ENCODE measurements at places on chromosomes 16 and 17.

DNA sequence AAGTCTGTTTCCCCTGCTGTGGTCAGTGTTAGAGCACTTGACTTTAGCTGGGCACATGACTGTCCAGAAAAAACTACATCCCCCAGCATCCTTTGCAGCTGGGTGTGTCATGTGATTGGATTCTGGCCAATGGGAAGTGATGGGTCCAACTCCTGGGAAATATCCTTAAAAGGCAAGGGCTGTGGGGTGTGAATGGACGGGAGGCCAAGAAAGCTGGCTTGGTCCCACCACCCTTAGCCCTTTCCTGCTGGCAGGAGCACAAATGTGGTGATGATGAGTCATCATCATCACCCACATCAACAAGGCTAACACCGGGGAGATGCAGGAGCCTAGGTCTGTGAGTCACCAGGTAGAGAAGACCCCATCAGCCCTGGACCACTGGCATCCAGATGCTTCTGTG is 341.7 kb downstream of the C16orf95 start:
- DNase-seq, result peak; percentile 56

GRCh38 chr16:78122774-78123315 is 23.4 kb downstream of the WWOX start:
- DNase-seq, result peak; percentile 32

DNA sequence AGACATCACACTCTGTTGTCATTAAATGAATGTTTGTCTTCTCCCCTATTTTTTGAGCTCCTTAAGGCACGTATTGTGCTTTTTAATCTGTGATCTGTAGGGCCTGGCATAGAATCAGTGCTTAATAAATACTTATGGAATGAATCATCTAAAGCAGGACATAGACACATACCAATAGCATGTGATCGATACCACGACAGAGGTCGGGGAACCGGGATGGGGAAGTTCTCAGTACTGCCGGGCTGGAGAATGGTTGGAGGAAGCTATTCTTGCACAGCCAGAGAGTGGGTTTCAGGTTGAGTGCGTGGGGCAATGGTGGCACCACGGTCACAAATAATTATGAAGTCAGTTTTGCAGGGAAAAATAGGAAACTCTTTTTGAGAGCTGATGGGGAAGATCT is 26.8 kb downstream of the NLRP1 start:
- no peak for DNase-seq

GRCh38 chr16:81484908-81485624 is 40.5 kb downstream of the CMIP start:
- DNase-seq, result no peak

DNA sequence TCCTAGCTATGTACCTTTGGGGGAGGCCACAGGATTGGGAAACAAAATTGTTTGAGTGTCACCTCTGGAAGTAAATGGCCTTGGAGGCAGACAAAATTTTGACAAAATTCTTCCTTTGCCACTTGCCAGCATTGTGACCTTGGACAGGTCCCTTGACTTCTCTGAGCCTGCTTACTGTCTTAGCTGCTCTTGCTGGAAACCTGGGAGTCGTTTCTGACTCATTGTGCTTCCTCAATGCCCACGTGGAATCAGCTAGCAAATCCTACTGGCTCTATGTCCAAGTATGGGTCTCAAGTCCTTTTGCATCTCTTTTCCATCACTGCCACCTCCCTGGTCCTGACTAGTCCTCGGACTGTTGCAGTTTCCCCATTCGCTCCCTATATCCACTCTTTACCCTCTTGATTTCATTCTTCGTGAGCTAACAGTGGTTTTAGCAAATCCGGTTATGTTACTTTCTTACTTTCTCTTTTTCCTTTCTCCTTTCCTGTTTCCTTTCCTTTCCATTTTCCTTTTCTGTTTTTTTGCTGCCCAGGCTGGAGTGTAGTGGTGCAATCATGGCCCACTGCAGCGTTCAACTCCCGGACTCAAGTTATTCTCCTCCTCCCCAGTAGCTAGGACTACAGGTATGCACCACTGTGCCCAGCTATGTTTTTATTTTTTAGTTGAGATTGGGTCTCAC is 68.1 kb upstream of the LGALS9 start:
- no peak for DNase-seq

DNA sequence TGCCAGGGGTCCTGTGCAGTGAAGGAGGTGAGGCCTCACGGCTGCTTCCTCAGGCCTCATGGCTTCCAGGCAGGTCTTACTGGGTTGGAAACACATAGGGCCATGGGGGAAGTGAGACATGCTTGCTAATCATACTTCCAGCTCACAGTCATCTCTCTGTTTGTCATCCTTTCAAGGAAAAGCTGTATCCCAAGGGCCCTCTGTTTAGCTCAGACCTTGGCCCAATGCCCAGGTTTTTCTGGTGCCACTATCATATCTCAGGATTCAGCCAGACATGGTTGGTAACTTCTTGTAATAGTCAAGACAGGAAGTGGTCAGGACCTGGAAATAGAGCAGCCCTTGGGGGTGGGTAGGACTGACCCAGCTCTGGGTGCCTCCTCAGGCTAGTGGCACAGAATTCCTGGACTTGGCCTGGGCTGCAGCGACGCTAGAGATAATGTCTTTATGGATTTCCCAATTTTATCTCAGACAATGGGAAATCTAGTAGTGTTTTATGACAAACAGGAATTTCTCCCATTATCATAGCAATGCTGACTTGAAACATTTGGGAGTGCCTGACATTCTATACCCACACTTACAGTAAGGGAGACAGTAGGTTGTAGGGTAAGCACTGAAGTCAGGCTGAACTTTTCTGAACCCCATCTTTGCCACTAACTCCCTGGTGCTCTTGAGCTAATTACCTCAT is 13.5 kb upstream of the ITGB3 start:
- no peak for DNase-seq

DNA sequence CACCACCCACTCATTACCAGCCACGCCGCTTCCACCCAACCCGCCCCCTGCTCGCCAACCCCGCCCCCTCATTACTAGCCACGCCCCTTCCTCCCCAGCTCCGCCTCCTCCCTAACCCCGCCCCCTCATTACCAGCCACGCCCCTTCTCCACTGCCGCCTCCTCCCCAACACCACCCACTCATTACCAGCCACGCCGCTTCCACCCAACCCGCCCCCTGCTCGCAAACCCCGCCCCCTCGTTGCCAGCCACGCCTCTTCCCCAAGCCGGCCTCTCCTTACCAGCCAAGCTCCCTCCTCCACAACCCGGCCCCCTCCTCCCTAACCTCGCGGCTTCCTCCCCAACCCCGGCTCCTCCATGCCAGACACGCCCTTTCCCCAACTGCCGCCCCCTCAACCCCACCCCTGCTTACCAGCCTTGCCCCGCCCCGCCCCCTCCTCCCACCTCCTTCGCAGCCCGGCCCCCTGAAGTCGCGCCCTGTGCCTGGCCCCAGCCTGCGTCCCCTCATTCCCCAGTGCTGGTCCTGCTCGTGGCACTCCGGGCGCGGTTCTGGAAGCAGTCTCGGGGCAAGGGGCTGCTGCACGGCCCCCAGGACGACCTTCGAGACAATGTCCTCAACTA is 7.3 kb downstream of the SLC22A31 start:
- DNase-seq, result peak; percentile 63

GRCh38 chr16:1002399-1003166 is 21.0 kb downstream of the SOX8 start:
- no peak for DNase-seq

DNA sequence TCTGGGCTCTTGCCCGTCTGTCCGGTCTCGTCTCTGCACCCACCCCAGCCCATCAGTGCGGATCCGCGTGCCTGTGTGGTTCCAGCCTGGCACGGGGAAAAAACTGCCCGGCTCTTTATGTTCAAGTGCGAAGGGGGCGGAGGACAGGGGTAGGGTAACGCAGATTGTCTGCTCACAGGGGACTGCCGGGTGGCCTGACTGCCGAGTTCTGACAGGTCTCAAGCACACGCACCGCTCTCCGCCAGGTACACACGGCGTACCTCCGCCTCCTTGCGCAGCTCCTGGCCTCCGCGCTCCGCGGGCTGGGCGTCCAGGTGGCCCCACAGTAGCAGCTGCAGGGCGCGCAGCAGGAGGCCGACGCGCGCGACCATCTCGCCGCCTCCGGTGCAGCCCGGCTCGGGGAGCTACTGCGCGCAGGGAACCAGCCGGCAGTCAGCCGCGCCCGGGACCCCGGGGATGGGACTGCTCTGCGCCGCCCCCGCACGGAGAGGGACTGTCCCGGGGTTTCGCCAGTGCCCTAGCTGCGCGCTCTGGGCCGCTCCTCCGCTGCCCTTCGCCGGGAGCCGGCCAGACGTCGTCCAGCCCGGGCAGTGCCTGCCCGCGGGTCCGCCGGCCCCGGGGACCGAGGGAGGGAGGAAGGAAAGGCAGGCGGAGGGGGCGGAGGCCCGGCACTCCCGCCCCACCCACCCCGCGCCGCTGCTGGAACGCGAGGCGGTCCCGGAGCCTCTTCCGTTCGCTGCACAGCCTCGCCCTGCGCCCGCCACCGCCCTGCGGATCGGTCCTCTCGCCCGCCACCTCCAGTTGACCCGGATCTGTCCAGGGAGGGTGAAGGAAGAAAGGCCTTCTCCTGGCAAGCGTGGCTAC is at the start of gene MMP28:
MMP28 (minus strand) TSS at position 635 of the 864 bp plus-strand sequence; CDS start at position 371, 264 bp downstream.
- peak; percentile 78 for DNase-seq

DNA sequence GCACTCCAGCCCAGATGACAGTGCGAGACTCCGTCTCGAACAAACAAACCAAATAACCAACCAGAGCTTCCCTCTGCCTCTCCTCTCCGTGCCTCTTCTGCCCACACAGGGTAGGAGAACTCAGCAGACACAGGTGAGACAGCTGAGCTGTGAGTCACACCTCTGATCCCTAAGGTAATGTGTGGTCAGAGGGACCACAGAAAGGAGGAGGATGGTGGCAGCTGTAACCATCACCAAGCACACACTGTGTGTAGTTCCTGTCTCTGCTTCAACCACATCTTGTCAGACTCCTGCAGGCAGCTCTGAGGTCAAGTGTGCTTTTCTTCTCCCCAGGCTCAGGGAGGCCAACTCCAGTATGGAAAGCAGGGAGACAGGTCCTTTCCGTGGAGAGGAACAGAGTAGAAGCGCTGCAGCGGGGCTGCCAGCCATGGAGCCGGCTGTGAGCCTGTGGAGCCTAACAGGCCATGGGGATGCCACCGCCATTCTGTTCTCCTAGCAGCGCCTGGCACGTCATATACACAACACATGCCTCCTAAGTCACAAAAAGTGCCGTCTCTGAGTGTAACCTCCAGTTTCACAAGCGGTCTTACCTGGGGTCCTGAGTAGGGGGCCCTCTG is 7.1 kb downstream of the NUDT16L1 start:
- no peak for DNase-seq

GRCh38 chr17:42472709-42473521 is 14.2 kb downstream of the ATP6V0A1 start:
- DNase-seq, result no peak

GRCh38 chr17:5584383-5585286 is at the start of gene NLRP1:
Gene NLRP1, minus strand, starts transcription at chr17:5584509. Its CDS starts 552 bp downstream, at chr17:5583957.
- no peak for DNase-seq

DNA sequence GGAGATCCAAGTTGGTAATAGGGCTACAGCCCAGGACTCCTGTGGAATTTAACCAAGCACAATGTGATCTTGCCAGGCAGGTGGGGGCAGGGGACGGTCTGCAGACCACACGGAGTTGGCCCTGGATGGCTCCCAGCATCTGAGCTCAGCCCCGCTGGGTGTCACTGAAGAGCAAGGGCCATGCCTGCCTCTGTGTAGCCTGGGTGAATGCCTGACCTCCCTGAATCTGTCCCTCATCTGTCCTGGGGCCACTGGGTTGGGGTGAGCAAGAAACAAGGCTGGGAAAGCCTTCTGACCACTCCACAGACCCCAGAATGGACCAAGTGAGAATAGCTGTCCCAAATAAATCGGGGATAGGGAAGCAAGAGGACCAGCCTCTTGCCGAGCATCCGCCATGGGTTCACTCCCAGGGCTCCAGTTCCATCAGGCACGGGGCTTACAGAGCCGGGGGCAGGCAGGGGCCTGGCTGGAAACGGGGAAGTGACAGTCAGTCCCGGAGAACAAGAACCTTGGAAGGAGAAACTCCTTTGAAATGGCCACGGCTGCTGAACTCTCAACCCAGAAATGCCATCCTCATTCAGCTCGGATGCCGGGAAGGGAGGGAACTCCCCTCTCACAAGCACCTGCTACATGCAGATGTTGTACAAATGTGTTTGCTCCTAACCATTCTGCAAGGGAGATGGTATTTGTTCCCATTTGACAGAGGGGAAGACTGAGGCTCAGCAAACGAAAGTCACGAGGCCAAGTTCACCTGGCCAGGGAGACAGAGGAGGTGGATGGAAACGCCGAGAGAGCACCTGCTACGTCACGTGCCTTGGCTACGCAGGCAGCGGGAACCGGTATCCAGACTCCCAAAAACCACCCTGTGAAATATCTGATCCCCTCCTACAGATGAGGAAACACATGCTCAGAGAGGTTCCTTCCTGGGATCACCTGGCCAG is 50.0 kb downstream of the RMI2 start:
- no peak for DNase-seq

GRCh38 chr16:30076276-30076791 is 540 bp downstream of the PPP4C start:
- no peak for DNase-seq

DNA sequence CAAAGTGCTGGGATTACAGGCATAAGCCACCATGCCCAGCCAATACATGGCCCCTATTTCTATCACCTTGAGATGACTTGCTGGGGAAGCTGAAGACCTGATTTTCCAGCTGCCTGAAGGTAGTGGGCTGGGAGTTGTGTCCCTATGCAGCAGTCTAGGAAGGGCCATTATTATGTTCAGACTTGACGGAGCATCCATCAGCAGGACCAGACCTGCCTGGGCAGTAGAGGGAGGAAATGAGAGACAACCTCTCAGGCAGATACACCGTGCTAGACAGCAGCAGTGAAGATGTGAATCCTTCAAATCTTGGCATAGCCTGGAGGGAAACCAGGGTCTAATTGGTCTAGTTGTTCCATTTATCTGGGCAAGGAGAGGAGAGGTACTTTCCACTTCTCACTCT is 35.6 kb upstream of the PHOSPHO1 start:
- DNase-seq, result no peak

DNA sequence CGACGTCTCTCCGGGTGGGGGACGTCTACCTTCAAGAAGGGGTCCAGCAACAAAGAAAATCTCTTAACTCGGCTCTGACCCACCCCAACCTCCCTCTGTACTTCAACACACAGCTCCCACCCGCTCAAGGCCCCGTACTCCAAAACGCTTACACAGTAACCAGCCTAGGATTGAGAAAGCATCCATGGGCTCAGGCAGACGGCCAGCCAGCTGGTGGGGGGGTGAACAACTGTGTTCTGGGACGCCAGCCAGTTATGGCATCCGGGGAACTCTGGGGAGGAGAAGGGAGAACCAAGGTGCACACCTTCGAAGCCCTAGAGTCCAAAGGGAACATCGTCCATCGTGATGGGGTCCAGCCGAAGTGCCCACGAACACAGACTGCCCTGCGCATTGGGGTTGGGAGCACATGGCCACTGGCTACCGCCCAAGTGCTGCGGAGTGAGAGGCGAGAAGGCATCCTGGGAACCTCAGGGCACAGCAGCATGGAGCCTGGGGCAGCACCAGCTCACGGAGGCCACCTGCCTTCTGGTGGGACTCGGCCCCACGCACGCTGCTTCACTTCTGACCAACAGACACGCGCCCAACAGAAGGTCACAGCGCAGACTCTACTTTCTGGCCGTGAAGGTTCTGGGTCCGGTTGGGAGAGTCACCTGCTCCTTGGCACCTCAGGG is 14.3 kb downstream of the SLC16A3 start:
- DNase-seq, result no peak
